Uterus (tissue), 4 donors: ENCODE measurements at places on chromosomes 11 and 22.

DNA sequence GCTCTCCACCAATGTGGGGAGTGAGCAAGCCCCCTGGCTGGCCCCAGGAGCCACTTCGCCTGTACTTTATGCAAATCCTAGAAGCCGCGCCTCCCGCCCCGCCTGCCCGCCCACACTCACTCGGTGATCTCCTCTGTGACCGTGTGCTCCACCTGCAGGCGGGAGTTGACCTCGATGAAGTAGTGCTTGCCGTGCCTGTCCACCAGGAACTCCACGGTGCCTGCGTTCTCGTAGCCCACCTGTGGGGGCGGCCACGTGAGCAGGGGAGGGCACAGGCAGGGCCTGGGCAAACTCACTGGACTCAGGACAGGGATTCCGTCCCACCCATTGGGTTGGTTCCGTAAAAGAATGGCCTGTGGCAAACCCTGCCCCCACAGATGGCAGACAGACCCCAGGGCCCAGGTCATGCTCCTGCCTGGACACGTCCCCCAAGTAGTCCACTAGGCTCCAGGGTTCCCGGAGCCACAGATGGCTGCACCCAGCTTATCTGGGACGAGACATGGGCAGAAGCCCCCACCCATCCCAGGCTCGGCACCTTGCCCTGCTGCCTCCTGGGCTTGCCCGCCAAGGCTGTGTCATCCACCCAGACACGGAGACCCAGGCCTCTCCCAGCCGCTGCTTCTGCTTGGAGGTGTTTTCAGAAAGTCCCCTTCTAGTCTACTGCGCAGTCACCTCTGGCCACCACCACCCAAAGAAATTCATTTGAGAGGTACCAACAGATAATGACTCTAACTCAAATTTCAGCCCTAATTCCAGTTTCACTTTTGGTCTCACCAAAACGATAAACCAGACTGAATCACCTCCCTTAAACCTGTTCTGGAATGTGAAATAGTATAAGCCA is 12.1 kb downstream of the LRFN4 start:
- no peak for DNase-seq

GRCh38 chr11:19703211-19703610 is 9.4 kb upstream of the NAV2 start:
- no peak for DNase-seq

GRCh38 chr11:12705874-12706273 is 31.7 kb downstream of the TEAD1 start:
- no peak for DNase-seq

DNA sequence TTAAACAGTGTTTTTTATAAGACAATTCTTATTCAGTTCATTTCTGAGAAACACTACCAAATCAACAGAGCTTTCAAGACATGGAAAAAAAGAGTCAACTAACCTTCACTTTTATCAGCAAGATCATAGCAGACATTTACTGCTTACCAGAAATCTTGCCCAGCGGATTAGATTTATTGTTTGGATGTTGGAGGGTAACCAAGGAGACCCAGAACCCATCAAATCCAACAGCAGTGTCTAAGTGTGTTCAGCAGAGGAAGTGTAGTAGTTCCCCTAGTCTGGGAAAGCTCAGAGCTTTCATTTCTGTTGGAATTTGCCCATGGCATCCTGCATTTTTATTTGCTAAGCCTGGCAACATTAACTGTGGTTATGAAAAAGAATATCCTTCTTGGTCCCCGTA is 2.4 kb upstream of the PGM2L1 start:
- DNase-seq = no peak

- no peak for DNase-seq
Observed at GRCh38 chr22:31947296-31947695, 3.0 kb downstream of the YWHAH start.

GRCh38 chr11:104957280-104957679 is 11.1 kb downstream of the CASP4 start:
- DNase-seq = no peak

GRCh38 chr11:128481135-128481534 is 106.2 kb downstream of the ETS1 start:
- DNase-seq = no peak

DNA sequence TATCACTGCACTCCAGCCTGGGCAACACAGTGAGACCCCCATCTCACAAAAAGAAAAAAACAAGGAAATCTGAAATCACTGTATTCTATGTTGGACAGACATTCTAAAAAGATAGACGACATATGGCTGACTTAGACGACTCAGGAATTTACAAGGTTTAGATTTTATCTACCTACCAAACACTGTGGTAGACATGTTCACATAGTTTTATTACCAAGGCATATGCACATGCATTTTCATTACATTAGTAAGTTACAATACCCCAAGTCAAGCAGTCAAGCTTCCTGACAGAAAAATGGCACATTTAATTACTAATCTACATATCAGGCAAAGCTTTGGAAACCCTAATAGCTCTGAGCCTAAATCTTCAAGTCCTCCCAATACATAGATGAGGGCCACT is 262.2 kb downstream of the TTC28 start:
- DNase-seq = no peak

GRCh38 chr11:111349191-111349695 is 29.8 kb downstream of the POU2AF1 start:
- no peak for DNase-seq

DNA sequence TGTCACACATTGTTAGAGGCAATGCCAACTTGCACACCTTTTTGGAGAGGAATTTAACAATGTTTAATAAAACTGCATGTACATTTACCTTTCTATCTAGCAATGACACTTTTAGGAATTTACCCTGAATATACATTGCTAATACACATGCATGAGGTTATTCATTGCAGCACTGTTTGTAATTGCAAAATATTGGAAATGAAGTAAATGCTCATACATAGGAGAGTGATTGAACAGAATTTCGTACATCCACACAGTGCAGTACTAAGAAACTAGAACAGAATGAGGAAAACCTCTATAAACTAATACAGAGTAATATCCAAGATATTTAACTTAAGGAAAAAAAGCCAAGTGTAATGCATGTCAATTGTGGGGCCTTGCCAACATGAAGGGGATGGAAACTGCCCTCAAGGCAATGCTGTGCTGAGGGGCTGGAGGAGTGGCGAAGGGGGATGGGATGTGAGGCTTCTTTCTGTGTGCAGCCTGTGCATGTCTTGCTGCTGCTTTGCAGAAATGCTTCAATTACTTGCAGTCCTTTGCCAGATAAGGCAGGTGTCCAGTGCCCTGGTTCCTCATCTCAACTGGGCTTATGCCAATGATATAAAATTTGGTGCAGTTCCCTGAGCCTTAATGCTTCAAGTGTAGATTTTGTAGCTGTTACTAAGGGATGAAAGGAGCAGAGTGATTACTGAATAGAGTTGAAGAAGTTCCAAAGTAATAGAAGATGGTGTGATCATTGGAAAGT is 96.1 kb downstream of the GRIA4 start:
- DNase-seq = no peak

- DNase-seq = no peak
Observed at GRCh38 chr11:44398266-44399030, 88.5 kb upstream of the ALX4 start.

GRCh38 chr11:63573881-63574855 is 11.0 kb upstream of the PLAAT2 start:
- peak; percentile 67 for DNase-seq

GRCh38 chr11:103731670-103732069 is 304.8 kb upstream of the DDI1 start:
- DNase-seq = no peak

- DNase-seq = no peak
Observed at GRCh38 chr22:49877642-49878041, 24.0 kb downstream of the ZBED4 start.

- DNase-seq = no peak
Observed at GRCh38 chr22:46582281-46582933, 37.8 kb upstream of the GRAMD4 start.

- no peak for DNase-seq
Observed at GRCh38 chr11:111715142-111715816, 50.9 kb downstream of the PPP2R1B start.

GRCh38 chr11:15500643-15501042 is 385.9 kb downstream of the INSC start:
- no peak for DNase-seq

DNA sequence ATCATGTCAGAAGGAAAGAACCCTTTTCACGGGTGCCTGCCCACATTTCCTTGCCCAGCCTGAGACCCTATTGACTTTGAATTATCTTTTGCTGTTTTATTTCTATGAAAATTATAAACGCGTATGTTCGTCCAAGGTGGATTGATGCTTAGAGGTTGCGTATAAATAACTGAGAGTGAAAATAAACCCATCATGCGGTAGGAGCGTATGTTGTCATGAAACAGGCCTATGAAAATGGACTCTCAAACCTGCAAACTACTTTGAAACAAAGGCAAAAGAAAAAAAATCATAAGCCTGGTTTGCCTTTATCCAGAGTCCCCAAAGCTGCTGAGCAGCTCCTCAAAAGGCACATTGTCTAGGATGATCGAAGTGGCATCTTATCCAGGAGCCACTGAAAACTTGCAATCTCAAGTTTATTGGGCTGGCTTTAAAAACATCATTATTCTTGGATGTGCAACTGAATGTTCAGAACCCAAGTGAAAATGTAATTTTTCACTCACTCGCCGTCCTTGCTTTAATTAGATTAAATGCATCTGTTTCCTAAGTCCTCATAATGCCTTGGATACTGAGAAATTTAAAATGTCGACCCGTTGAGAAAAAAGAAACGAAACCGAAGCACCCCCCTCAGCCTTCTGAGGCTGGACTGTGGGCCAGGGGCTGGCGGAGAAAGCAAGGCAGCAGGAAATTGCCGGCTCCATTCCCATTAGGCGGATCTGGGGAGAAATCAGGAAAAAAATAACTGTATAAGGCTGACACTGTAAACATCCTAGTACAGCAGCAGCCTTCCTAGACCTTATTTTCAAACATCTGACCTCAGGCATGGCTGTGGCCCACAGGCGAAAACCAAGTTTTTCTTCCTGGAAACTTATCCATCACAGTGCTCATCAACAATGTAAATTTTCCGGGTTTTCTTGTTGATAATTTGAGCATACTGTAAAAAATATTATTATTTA is 82.9 kb upstream of the PPARA start:
- peak; percentile 38 for DNase-seq

GRCh38 chr22:22896601-22897000 is 9.0 kb downstream of the IGLL5 start:
- no peak for DNase-seq

DNA sequence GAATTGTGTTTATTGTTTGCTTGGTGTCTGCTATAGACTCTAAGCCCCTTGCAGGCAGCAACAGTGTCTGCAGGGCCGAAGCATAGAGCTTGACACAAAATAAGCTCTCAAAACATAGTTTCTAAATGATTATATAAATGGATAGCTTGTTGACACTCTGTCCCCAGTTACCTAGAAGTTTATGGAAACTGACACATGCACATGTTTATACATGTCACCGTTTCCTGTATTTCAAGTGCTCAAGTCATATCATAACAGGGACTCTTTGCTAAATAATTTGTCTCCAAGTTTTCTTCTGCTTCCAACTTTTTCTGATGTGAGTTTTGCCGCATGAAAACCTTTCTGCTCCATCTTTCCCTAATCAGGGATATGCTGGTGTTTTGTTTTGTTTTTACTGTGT is 3.7 kb upstream of the OR6X1 start:
- no peak for DNase-seq

DNA sequence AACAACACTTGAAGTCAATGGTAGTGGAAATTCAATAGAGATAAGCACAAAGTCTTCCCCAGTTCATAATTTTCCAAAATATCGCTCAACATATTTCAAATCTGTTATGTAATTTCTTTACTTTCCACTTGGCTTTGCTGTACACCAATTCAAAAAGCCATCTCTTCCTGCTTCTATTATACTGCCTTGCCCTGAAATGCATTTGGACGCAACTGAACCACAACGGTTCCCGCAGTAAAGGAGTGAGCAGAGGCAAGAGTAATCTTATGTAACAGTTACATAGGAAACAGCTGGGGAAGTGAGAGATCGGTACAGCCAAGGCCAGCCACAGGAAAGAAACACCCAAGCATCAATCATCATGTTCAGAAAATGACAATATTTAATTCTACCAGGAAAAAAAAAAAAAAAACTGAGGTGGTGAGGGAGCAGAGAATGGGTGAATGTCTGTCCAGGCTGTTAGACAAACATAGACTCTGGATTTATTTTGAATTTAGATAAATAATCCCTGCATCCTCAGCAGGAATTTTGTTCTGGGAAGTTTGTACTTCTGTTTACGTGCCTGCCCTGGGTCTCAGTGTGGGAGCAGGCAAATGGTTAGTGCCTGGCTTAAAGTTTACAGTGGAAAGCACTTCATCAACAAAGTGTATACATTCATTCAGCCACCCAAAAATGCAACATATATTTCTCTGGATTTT is 392.2 kb downstream of the ETS1 start:
- DNase-seq = no peak

DNA sequence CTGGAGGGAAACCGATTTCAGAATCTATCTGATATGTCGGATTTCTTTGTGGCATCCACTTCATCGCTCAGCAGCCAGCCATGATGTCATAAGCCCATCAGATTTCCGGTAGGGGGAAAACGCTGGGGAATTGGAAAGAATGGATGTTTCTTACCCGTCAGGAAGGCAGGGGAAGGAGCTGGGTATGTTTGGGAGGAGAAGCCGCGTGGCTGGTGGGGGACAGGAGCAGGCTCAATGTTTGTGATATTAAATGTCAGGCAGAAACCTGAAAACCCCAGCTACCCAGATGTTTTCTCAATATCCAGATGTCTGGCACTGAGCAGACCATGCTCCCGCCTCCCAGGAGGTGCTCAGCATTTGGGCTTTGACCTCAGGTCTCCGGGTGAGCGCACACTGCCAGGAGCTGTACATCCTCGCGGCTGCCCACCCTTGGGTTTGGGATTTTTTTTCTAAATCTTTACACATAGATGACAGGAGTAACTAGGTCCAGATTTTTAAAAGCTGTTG is 67.5 kb downstream of the NFAM1 start:
- peak; percentile 54 for DNase-seq

GRCh38 chr11:70432065-70432464 is 33.7 kb downstream of the CTTN start:
- DNase-seq = no peak

GRCh38 chr11:116931206-116931953 is 94.0 kb upstream of the APOA1 start:
- DNase-seq = no peak

- DNase-seq = no peak
Observed at GRCh38 chr22:49518436-49518970, 309.2 kb downstream of the BRD1 start.

DNA sequence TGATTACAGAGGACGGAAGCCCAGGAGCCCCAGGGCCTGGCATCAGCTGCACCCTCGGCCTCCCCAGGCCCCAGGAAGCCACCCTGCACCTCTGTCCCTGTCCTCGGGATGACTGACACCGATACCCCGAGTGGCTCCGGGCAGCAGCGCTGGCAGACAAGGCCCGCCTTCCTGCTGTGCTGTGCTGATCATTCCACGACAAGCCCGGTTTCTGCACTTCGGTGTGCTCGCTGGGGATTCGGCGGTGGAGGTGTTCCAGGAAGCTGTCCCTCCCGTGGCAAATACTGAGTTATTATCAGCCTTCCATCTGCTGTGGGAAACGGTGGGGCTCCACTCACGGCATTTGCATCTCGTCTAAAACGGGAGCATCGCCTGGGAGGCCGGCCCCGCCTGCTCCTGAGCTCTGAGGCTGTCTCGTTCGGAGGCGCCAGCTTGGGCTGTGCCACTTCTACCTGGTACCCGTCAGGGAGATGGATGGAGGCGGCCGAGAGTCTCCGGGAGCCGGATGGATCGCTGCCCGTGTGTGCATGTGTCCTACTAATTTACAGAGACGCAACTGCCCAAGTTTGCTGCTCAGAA is 506.1 kb downstream of the BRD1 start:
- no peak for DNase-seq
